ENCODE measurements at places on chromosomes 12 and 14. TPM values are rescaled to one million over a fixed set of nuclear protein-coding genes. Genes with fewer than 3 reads are reported as not detected.

The ADGRD1 gene
- total RNA-seq = not detected

DNA sequence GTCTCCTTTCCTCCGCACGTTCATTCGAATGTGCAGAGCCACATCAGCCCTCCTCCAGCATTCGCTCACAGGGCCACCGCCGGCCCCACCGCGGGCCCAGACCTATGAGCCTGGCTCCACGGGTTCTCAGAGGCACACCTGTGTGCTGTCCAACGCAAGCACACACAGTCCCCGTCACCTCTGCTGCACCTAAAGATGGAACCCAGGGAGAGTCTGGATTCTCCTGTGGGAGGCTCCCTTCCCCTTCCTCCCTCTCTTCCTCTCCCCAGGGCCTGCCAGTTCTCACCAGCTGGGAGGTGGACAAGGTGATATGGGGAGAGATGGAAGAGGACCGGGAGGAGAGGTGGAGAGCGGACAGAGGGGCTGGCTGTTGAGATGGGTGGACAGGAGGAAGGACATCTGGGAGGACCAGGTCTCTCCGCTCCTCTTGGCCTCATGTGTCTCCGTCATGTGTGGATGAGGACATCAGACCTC is 4.9 kb upstream of the AQP6 start:
- no peak for DNase-seq

DNA sequence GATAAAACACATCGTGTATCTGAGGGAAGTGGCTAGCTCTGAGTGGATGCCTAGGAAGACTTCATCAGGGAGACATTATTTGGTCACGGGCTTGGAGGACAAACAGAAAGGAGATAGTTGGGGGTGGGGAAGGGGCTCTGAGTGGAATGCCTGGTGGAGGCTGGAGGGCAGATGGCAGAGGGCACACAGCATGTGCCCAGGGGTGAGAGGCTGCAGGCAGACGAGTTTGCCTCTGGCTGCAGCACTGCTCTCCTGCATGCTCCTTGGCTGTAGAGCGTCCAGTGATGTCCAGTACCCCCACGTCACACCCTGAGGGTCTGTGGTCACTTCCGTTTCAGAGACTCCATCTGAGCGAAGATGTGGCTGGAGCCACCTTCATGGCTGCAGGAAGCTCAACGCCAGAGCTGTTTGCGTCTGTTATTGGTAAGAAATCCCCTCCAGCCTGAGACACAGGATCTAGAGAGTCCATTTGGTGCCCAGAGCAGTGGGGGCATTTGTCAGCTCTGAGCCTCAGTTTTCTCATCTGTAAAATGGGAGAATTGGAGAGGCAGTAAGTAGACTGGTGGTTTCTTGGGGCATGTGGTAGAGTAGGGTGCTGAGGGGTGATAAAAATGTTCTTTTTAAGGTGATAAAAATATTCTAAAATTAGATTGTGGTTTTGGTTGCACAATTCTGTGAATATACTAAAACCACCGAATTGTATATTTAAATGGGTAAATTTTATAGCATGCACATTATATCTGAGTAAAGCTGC is 71.7 kb upstream of the RIN3 start:
- DNase-seq = no peak

DNA sequence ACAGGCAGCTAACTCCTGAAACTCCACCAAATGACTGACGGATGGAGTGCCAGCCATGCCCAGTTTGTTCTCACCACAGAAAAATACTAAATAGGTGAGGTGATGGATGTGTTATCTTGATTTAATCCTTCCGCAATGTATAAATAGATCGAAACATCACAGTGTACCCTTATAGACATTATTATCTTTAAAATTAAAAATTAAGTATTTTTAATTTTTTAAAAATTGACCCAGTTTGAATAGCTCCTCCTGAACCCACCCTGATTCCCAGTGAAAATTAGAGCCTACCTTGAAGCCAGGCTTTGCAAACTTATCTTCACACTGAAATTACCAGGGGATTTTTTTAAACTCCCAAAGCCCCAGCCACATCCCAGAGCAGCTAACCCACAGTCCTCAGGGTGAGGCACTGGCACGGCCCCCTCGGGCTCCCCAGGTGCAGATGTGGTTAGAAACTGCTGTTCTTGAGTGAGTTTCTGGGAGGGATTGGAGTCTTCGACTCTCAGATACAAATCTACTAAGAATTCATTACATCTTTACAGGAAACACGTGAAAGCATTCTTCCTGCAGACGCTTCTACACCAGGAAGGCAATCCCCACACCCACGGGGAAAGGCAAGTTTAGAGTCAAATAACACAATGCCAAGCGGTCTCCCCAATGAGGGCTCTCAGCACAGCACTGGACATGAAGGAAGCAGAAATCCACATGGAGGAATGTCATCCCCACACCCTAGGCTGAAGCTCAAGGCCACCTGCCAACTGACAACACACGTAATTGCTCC is 126.4 kb downstream of the RIMBP2 start:
- no peak for DNase-seq

GRCh38 chr14:94501588-94502516 is 7.4 kb downstream of the SERPINA12 start:
- DNase-seq = no peak

The TAS2R14 gene
- 3.1 TPM for total RNA-seq

The CISTR gene
- total RNA-seq = not detected

The TMEM117 gene
- 12.4 TPM for total RNA-seq

DNA sequence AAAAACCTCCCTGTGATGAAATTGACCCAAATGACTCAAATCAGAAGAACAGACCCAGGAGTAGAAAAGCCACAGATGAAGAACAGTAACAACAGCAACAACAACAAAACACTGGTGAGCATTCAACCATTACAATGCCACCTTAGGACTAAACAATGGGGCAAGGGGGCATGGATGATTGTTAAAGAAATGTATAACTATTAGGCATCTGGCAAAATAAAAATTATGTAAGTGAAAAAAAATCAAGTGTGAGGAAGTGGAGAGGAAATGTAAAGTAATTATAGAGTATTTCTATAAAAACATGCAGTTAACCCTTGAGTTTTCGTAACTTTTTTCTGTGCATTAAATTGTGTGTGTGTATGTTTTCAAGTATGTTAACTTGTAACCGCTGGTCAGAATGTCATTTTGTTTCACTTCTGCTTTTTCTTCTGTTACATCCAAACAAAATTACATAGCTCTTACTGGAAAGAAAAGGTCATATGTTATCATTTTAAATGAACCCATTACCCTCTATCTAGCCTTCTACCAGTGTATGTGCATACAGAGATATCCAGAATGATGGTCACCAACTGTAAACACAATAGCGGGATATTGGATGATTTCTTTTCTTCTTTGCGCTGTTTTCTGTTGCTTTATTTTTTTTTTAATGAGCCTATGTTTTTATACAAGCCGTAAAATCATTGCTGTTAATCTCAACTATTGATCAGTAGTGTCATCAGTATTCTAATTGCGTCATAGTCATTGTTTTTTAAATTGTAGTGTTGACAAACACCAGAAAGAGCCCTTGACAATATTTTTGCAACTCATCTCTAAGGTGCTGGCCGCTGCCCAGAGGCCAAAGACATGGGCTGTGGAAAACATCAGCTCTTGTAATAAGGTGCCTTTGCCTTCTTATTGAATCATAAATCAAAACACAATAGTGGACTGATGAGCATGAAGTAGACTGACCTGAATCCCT is 170.6 kb downstream of the CRADD start:
- no peak for DNase-seq

The SRGAP1 gene
- total RNA-seq = 28.9 TPM

- DNase-seq = peak; percentile 49
Observed at GRCh38 chr12:4276524-4277204, 3.1 kb downstream of the CCND2 start.

GRCh38 chr14:35532783-35533356 is 1.1 kb upstream of the INSM2 start:
- no peak for DNase-seq

The UNC119B gene
- 29.4 TPM for total RNA-seq

The MAP3K9 gene
- total RNA-seq = 12.0 TPM

- no peak for DNase-seq
Observed at GRCh38 chr12:9784326-9784725, 23.6 kb upstream of the CD69 start.

DNA sequence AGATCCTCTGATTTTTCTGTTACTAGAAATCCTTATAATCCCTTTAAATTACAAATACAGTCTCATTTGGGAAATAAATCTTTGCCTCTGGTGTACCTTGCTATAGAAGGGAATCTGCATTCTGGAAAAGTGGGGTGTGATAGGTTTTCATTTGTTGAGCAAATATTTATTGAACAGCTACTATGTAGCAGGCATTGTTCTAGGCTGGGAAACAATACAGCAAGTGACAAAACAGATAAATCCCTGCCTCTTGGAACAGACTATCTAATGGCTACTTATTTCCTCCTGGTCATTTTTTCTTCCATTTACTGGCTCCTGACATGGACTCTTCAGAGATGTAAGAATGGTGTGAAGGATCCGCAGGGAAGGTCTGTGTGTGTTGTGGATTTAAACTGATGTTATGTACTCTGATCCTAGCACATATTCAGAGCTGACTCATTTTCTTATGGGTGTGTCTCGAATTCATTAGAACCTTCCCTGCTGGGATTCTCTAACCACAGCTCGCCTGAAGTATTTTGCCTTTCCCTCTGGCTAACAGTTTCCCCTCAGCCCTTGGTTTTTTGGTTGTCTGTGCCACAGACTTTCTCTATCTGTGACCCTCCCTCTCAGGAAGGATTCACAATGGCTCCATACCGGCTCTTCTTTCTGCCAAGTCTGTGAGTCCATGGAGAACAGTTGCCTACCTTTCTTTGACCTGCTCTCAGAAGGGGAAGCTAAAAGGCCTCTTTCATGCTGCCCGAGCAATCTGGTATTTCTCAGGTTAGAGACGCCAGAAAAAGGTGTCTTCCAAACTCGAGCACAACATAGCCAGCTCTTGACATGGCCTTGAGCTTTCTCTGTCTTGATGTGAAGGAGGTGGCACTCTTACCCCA is 53.7 kb downstream of the TMTC2 start:
- DNase-seq = peak; percentile 18

- no peak for DNase-seq
Observed at GRCh38 chr12:14471497-14471896, 96.2 kb downstream of the PLBD1 start.

The LRTM2 gene
- not detected for total RNA-seq

- no peak for DNase-seq
Observed at GRCh38 chr12:8947737-8948136, 1.7 kb downstream of the M6PR start.

The PPM1H gene
- 20.3 TPM for total RNA-seq

The COCH gene
- 18.8 TPM for total RNA-seq

DNA sequence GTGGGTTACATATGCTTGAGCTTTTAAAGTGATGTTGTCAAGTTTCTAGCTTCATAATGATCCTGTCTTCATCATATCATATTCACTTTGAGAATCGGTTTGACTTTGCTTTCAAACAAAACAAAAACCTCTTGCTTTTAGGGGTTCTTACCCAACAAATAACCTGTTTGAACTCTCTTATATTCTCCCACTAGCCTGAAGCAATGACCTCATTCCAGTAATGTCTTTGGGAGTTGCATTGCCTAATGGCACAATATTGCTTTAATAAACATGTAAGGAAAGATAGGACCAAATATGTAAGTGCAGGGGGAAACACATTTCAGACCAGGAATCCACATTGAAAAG is 27.7 kb downstream of the WBP11 start:
- no peak for DNase-seq

DNA sequence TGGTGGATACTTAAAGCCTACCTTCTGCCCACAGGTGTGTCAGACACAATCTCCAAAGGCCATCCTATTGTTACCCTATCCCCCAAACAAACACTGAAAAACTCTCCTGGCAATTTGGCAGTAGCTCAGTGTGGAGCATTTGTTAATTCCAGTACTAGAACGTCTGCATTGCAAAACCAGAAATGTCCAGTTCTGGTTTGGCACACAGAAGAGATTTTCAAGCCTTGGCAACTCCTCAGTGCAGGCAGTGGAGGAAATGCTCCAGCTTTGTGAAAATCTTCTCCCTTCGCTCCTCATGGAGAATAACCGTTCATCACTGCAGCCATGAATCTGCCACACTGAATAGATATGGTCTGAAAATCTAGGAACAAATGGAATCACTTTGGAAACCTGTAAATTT is 5.3 kb upstream of the SOCS2 start:
- DNase-seq = no peak

The INHBC gene
- not detected for total RNA-seq

The RFX4 gene
- total RNA-seq = not detected

The ETNK1 gene
- 27.4 TPM for total RNA-seq

- DNase-seq = no peak
Observed at GRCh38 chr12:119730381-119730780, 62.4 kb downstream of the PRKAB1 start.

- DNase-seq = peak; percentile 1
Observed at GRCh38 chr14:52283099-52283498, 15.6 kb downstream of the PTGDR start.

The ALX1 gene
- total RNA-seq = 0.21 TPM

The ACOT4 gene
- total RNA-seq = 5.1 TPM

GRCh38 chr14:85040046-85040685 is 489.8 kb upstream of the FLRT2 start:
- DNase-seq = no peak

The HOXC4 gene
- total RNA-seq = 2.5 TPM

GRCh38 chr14:95156161-95157047 is 925 bp downstream of the DICER1 start:
- DNase-seq = no peak

The FOXG1 gene
- total RNA-seq = not detected

The SMCO2 gene
- total RNA-seq = 0.58 TPM

- DNase-seq = no peak
Observed at GRCh38 chr14:53701108-53701875, 255.3 kb downstream of the BMP4 start.

DNA sequence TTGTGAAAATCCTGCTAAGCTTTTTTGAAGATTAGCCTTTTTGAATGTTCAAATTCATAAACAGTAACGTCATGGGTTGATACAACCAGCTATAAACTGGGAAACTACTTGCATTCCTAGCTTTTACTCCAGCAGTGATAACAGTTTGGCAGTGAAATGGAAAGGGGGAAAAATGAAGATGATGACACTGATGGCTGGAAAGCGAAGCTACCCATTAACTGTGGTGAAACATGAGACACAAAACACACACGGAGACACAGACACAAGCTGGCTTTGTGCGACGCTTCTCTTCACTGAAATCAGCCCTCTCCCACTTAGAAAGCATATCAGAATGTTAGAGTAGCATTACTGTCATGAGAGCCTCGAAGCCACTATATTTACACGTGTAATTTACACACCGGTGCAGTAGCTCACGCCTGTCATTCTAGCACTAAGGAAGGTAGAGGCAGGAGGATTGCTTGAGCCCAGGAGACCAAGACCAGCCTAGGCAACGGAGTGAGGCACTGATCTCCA is 15.7 kb downstream of the VPS37B start:
- DNase-seq = no peak

The MYRFL gene
- 0.13 TPM for total RNA-seq

- no peak for DNase-seq
Observed at GRCh38 chr12:92493816-92494215, 209.0 kb upstream of the PLEKHG7 start.

The CNTN1 gene
- 0.27 TPM for total RNA-seq
